H9 (cell line): ENCODE measurements at places on chromosomes 6 and 20.

- peak; percentile 54 for DNase-seq
These were observed 66.5 kb upstream of the PIM1 start for GRCh38 chr6:37103169-37104039.

GRCh38 chr6:72389698-72390097 is 232.2 kb upstream of the KCNQ5 start:
- no peak for DNase-seq

DNA sequence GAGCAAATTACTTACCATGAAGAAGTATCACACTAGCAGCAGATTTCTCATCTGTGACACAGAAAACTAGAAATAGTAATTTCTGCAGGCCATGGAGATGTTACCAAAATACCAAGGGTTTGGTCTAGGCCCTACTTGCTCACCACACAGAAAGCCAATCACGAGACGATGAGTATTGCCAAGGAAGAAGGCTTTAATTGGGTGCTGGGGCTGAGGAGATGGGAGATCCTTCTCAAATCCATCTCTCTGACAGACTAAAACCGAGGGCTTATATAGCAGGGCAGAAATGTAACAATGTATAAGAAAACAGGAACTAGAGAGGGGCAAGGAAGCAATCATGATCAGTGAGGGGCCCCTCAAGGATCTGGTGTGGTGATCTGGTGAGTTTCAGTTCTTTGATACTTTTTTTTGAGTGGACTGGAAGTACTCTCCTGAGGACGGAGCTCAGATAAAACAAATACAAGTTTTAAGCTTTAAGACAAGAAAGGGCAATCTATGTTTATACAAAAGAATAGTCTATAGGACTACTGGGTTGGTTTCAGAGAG is 40.9 kb downstream of the RNF182 start:
- DNase-seq, result no peak

GRCh38 chr20:25206063-25206403 is 10.5 kb downstream of the ENTPD6 start:
- no peak for DNase-seq

DNA sequence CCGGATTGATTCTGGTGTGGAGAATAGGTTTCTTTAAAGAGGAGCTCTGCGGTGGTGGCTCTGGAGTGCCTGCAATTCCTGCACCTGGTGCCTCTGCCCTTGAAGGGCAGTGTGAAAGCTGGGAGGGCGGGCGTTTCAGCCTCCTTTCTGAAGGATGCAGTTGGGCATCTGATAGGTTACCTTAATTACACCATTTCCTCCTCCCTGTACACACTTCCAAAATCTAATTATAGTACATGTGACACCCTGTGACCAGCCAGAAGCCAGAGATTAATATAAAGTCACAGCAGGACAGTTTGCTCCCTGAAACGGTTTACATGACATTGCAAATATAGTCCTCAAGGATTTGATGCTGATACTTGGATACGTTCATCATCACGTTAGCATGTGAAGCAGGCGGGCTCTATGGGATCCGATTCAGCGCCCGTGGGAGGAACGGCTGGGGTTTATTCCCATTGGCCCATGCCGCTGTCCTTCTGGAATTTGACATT is 548.2 kb downstream of the QKI start:
- DNase-seq, result no peak

DNA sequence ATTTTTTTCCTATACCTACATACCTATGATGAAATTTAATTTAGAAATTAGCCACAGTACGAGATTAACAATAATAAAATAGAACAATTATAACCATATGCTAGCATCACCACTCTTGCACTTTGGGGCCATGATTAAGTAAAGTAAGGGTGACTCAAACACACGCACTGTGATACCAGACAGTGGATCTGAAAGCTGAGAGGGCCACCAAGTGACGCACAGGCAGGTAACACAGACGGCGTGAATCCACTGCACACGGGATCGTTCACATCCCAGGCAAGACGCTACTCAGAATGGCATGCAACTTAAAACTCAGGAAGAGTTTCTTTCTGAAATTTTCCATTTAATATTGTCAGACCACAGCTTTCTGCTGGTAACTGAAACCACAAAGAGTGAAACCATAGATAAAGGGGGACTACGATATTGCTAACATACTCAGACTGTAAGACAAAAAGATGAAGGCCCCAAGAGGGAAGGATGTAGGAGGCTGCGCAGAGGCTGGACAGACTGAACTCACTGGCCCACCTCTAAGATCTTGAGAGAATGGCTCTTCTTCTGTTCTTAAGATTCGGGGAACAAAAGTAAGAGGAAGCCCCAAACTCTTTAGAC is 17.9 kb downstream of the RRBP1 start:
- DNase-seq, result no peak

DNA sequence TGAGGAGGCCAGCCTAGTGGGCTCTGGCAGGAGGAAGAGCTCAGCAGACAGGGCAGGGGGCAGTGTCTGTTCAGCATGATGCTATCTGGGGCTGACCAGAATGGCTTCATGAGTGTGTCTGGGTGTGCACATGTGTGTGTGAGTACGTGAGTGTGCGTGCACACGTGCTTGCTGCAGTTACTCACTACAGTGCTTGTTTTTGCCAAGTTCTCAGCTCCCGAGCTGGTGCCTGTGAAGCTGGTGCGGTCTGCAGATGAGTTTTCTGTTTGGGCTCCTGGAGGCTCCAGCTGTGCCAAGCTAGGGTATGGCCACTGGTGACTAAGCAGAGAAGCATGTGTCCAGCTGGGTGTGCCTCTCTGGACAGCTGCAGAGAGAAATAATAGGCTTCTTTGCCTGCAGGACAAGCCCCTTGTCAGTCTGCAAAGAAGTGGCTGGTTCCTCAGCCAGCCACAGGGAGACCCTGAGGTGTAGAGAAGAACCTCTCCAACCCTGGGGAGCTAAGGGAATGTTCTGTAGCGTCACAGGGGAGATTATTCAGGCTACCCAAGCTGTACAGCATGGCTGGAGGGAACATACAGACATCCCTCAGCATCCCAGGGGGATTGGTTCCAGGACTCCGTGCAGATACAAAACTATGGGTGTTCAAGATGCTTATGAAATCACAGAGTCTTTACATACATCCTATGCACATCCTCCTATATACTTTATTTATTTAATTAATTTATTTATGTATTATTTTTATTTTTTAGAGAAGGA is 40.2 kb upstream of the FAM50B start:
- DNase-seq, result no peak

- no peak for DNase-seq
These were observed 47.5 kb upstream of the CD93 start for GRCh38 chr20:23133560-23133998.

GRCh38 chr6:6742535-6742934 is 154.0 kb downstream of the LY86 start:
- no peak for DNase-seq

- no peak for DNase-seq
These were observed 26.8 kb upstream of the MMP24 start for GRCh38 chr20:35199740-35200139.

- peak; percentile 65 for DNase-seq
These were observed at the start of gene PDE10A for GRCh38 chr6:165662749-165663376. TSS of gene PDE10A (minus strand) at chr6:165663241. CDS start at chr6:165662811, 430 bp downstream.

DNA sequence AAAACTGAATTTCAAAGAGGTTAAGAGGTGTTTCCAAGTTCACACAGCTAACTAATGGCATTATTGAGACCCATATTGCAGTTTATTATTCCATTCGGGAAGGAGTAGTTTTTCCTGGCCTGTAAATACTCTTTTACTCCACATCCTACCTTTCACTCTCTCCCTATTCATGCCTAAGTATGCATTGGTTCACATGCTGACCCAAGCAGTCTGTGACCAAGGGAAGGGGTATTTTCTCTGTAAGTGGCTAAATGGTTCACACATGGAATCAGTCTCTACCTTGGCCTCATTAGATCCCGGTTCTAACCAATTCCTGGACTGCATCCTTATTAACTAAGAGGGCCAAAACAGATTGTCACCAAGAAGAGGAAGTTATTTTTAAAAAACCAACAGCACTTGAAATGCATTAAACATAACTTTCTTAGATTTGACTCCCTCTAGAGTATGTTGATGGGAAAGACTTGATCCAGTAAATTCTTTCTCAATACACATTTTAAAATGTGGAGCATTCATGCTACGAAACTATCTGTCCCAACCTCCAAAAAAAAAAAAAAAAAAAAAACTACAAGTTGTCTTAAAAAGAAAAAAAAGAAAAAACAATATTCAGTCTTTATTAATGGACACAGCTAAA is 17.8 kb upstream of the RSPO3 start:
- no peak for DNase-seq

- DNase-seq, result no peak
These were observed 155.5 kb downstream of the CFAP61 start for GRCh38 chr20:20207872-20208271.

GRCh38 chr6:20722455-20722854 is 188.2 kb downstream of the CDKAL1 start:
- DNase-seq, result no peak

- no peak for DNase-seq
These were observed 2.1 kb downstream of the FKBP1C start for GRCh38 chr6:63213325-63213724.

DNA sequence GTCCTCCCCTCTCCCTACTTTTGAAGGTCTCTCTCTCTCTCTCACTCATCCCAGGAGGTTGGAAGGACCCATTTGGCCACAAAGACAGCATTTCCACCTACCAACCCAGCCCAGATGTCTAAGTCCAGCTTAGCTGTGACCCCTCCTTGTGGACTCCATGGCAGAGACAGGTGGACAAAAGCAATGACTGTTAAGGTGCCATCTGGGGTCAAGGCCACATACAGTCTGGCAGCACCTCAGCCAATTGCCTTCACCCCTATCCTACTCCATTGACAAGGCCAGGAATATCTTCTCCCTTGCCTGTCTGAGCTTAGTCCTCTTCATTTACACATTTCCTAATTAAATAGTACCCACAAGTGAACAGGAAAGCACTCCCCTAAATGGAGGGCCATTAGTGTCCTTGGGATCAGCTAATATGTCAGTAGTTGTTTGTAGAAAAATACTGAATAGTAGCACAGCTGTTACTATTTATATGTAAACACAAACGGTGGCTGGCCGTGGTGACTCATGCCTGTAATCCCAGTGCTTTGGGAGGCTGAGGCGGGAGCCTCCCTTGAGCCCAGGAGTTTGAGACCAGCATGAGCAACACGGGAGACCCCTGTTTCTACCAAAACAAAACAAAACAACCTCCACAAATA is 28.8 kb downstream of the GCM1 start:
- peak; percentile 84 for DNase-seq

DNA sequence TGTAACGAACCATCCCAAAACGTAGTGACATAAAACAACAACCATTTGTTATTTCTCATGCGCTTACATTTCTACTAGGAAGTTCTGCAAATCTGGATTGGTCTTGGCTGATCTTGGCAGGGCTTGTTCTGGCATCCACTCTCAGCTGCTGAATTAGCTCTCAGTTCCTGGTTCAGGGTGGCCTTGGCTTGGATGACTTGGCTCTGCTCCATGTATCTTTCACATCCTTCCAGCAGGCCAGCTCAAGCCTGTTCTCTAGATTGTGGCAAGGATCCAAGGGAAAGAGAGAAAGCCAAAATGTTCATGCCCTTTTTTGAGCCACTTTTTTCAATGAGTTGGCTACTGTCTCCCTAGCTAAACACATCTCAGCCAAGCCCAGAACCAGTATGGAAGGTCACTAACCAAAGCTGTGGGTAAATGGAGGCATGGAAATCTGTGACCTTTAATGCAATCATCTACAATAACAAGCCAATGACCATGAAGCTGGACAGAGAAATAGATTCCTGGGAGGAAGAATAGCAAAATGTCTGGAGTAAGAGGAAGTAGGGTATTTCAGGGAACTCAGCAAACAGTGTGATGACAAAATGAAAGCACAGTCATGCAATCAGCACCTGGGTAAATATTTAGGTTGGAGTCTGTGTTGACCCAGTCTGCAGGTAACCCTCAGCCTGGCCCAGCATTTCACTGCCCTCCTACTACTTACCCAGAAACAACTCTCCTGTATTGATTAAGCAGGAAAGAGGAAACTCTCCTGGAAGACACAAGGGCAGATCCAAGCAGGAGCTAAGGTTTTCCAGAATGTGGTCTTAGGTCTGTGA is 32.7 kb upstream of the SNAP25 start:
- DNase-seq, result no peak

DNA sequence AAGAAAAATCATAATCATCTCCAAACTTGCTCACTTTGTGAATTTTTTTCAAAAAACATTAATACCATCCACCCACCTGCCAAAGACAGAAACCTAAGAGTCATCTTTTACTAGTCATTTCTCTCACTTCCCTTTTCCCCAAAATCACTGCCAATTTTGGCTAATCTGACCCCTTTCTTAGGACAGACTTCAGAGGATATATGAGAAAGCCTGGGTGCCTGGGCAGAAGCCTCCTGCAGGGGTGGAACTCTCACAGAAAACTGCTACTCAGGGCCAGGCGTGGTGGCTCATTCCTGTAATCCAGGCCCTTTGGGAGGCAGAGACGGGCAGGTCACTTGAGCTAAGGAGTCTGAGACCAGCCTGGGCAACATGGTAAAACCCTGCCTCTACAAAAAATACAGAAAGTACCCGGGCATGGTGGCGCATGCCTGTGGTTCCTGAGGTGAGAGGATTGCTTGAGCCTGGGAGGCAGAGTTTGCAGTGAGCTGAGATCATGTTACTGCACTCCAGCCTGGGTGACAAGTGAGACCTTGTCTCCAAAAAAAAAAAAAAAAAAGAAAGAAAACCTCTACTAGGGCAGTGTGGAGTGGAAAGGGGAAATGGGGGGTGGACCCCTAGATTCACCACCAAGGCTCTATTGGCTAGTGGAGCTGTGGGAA is 3.8 kb downstream of the DEK start:
- no peak for DNase-seq

GRCh38 chr6:100153636-100154275 is 159.7 kb upstream of the MCHR2 start:
- DNase-seq, result no peak

- no peak for DNase-seq
These were observed 36.5 kb upstream of the MPC1 start for GRCh38 chr6:166419286-166419685.
